NCI-H774 (cell line): ENCODE measurements at places on chromosomes 1 and 21.

DNA sequence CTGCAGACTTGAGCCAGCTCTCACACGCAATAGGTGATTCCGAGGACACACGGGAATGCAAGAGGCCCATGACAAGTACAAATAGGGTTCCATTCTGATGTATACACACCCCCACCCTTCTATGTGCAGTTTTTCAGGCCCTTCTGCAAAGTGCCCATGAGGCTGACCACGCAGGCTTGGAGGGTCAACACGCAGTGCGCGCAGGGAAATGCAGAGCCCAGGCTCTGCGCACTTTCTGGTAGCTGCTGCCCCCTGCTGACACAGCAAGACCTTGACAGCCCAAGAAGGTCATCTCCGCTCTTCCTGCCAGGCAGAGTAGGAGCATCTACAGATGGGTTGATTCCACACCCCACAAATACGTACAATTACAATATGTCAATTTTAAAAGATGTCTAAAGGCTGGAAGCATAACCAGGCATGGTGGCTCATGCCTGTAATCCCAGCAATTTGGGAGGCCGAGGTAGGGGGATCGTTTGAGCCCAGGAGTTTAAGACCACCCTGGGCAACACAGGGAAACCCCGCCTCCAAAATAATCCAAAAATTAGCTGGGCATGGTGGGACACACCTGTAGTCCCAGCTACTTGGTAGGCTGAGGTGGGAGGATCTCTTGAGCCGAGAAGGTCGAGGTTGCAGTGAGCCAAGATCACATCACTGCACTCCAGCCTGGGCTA, 18.5 kb downstream of the SH3BP5L start:
- DNase-seq = peak; percentile 40

- DNase-seq = no peak
Measured at GRCh38 chr1:21307663-21308305, 17.5 kb upstream of the ECE1 start.

GRCh38 chr1:37901893-37902225, 42.5 kb upstream of the MTF1 start:
- DNase-seq = no peak

GRCh38 chr1:72662918-72663317, 380.6 kb upstream of the NEGR1 start:
- no peak for DNase-seq

DNA sequence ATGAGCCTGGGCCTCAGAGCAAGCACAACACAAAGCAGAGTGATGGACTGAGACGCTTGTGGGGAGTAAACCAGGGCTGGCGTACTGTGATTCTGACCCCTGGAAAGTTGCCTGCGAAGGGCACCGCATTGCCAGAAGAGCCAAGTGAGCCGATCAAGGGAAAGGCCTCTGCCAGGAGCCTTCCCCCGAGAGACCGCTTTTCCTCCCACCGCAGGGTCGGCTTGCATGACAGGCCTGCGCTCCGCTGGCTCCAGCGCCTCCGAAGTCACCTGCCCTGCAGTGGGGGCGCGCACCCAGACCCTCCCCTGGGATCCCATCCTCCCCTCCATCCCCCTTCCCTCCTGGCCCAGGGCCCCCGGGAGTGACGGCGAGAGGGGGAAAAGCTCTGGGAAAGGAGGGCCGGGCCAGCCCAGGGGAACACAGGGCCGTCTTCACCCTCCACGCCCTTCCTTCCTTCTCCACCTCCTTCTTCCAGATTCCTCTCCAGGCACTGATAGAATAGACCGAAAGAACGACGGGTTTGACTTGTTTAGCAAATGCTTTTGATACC, 165.0 kb downstream of the TRIM33 start:
- DNase-seq = no peak

GRCh38 chr1:186806477-186806876, 22.3 kb upstream of the PLA2G4A start:
- no peak for DNase-seq

DNA sequence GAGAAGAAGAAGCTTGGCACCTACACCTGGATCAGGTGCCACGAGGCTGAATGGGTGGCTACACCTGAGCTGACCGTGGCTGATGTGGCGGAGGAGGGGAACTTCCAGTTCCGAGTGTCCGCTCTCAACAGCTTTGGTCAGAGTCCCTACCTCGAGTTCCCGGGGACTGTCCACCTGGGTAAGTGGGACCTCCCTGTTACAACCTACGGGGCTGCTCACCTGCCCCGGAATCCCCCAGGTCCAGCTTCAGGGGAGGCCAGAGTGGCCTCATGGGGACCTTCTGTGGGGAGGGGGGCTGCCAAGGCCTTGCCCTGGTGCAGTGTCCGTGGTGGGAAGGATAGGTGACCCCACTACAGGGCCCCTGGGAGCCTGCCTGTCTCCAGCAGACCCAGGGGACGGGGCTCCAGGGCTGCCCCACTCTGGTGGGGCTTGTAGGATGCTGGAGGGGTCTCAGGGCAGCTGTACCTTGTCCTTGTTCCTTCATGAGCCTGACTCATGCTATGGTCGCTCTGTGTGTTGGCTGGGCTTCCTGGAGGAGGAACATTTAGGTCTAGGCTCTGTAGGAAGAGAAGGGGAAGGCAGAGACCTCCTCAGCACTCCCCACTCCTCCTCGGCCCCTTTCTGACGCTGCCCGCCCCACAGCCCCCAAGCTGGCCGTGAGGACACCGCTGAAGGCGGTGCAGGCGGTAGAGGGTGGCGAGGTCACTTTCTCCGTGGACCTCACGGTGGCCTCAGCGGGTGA, 7.2 kb downstream of the OBSCN start:
- no peak for DNase-seq

GRCh38 chr1:207858806-207859205, 52.1 kb downstream of the CD34 start:
- no peak for DNase-seq

- no peak for DNase-seq
Measured at GRCh38 chr1:158331481-158332150, at the start of gene CD1B. Gene CD1B (minus strand): TSS chr1:158331531. CDS start chr1:158331423, 108 bp downstream.

DNA sequence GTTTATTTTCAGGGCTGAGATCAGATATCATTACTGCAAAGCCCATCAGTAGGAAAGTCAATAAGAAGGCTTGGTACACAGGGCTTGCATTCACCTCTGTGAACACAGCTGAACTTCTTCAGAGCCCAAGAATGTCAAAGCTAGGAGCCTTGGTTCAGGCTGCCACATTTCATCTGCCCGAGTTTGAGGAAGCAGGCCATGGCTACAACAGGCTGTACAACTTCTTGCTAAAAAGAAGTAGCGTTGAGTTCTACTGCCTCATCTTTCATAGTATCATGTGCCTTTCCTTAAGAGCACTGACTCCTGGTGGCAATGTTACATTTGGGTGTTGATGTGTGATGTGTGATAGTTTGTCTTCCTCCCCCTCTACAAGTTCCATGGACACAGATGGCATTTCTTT, 10.1 kb downstream of the C1orf162 start:
- no peak for DNase-seq

DNA sequence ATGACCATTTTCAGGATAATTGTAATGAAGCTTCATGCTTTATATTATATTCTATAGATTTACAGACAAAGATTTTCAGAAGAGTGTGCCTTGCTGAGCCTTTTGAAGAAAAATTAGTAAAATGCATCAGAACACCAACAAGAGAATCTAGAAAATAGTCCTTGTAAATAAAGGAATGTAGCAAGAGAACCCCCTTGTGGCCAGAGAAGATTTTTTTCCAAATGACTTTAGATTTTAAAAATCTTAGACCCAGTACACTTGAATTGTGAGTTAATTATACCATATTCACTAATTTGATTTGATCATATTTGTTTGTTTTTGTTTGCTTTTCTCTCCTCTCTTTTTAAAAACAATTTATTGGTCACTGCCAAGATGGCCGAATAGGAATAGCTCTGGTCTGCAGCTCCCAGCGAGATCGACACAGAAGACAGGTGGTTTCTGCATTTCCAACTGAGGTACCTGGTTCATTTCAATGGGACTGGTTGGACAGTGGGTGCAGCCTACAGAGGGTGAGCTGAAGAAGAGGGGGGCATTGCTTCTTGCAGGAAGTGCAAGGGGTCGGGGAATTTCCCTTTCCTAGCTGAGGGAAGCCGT, 12.8 kb upstream of the IFI44L start:
- no peak for DNase-seq

GRCh38 chr1:163395790-163396189, 74.0 kb downstream of the NUF2 start:
- DNase-seq = no peak

GRCh38 chr1:35931446-35932157, 697 bp downstream of the AGO3 start:
- DNase-seq = peak; percentile 49
